ENCODE measurements at places on chromosomes 11 and 22.

DNA sequence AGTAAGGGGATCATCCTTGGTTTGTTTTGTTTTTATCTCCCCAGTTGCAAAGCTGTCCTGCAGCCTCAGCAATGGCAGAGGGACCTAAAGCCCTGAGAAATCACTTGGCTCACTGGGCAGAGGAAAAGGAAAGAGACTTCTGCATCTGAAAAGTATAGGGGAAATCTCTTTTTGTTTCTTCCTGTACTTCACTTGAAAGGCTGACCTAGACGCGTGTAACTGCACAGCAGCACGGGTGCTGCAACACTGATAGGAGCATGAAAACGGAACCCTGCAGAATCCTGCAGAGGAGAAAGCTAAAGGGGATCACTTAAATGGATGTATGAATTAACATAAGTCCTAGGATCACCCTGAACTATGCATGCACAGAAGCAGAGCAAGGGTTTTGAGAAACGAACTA lies 2.0 kb upstream of the PIWIL3 start:
- DNase-seq = no peak

DNA sequence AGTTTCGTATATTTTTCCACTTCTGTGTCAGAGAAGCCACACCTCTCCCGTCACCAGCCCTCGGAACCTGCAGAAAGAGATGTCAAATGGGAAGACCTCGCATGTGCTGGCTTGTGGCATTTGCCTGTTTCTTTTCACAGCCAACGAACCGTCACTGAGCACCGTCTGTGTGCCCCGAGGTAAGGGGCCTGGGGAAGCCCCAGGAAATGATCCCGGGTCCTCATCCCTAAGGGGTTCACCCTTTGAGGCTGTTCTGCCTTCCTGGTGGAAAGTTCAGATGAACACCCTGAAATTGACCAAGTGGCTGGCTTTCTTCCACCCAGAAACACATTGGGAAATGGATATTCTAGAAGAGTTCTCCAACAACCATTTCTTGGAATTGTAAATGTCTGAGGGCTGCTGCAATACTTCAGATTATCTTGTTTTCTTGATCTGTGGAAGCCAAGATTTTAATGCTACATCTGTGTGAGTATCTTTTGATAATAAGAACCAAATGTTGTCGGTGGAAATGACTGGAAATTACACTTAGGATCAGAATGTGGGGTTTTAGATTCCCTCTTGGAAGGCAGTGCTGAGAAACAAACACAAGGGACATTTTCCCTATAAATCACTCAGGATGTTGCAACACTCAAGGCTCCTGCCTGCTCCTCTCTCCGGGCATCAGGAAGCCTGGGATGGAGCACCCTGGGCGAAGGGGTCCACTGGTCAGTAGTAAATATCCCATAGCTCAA lies 37.6 kb downstream of the RIBC2 start:
- DNase-seq = no peak

DNA sequence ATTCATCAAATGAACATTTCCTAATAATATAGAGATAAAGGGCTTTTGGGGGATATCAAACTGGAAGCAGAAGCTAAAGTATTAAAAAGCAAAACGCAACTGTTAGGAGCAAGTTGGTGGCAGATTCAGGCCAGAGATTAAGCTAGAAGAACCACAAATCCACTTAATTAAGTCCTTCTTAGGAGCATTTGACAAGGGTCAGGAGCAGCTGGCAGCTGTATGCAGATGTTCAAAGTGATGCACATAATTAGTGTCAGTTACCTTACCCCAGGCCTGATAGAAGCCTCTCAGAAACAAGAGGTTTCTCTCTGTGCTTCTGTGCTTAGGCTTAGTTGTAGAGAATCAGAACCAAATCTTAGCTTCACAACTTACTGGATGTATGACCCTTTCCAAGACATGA lies 546.5 kb upstream of the ANO5 start:
- DNase-seq = no peak

DNA sequence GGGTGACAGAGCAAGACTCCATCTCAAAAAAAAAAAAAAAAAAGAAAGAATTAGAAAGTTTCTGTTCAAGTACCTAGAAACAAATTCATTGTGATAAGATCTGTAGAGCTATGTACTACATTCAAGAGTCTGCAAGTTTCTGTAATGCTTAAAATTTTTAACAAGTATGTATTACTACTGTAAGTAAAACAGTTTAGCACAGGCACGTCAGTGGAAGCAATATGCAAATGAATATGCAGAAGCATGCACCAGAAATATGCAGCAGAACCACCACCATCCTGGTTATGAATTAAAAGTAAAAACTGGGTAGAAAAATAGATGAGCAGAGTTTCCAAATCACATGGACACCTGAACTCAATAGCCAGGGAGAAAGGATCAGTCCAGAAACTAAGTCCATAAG lies 19.3 kb downstream of the SBF2 start:
- DNase-seq = no peak

DNA sequence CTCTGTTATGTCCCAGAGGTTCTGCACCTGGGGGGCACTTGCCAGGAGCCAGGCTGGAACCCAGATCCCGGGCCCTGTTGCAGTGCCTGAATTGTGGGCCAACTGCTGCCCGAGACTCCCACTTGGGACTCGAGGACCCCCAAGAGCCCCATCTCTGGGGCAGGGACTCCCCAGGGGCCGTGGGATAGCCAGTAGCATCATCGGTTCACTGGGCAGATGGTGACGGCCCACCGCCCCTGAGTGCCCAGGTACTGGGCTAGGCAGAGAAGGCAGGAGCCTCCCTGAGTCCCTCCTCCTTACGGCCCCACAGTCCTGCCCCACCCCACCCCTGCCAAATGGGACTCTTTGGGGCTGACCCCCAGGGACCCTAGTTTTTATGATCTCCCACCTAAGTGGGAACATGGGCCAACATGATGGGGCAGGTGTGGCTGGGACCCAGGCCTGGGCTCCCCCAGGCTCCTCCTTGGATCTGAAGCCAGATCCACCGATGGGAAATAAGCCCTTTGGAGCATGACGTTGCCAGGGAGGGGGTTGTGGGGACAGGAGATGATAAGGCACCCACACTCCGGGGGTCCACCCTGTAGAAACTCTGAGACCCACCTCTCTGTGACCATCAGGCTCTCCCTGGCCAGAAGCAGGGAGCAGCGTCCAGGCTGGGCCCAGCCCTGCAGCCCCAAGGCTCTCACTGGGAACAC lies 94.5 kb upstream of the FGF3 start:
- no peak for DNase-seq

- DNase-seq = no peak
Measured at GRCh38 chr11:104490182-104490581, 326.2 kb upstream of the PDGFD start.

GRCh38 chr22:34129691-34130486 lies 209.6 kb upstream of the LARGE1 start:
- no peak for DNase-seq

GRCh38 chr11:60970369-60970774 lies 1.1 kb upstream of the CD6 start:
- peak; percentile 85 for DNase-seq

GRCh38 chr11:4704054-4704789 lies at the start of gene MMP26:
Gene MMP26, plus strand, starts transcription at chr11:4704784.
- DNase-seq = no peak

- no peak for DNase-seq
Measured at GRCh38 chr11:6642957-6643356, 12.7 kb downstream of the DCHS1 start.

GRCh38 chr22:28710576-28711191 lies 30.9 kb downstream of the CHEK2 start:
- DNase-seq = no peak

- DNase-seq = peak; percentile 90
Measured at GRCh38 chr11:66891851-66892660, 35.2 kb downstream of the LRFN4 start.
